Hematopoietic multipotent progenitor cell treated with erythropoietin and hydrocortisone succinate and interleukin-3 and kit ligand, for 15 days (in vitro differentiated cells): ENCODE measurements at places on chromosomes 1 and 21.
A peak's percentile ranks its signal among the peaks of the same experiment; 100 is the strongest.

GRCh38 chr1:227043755-227044154 is 103.7 kb downstream of the COQ8A start:
- DNase-seq: peak; percentile 11

DNA sequence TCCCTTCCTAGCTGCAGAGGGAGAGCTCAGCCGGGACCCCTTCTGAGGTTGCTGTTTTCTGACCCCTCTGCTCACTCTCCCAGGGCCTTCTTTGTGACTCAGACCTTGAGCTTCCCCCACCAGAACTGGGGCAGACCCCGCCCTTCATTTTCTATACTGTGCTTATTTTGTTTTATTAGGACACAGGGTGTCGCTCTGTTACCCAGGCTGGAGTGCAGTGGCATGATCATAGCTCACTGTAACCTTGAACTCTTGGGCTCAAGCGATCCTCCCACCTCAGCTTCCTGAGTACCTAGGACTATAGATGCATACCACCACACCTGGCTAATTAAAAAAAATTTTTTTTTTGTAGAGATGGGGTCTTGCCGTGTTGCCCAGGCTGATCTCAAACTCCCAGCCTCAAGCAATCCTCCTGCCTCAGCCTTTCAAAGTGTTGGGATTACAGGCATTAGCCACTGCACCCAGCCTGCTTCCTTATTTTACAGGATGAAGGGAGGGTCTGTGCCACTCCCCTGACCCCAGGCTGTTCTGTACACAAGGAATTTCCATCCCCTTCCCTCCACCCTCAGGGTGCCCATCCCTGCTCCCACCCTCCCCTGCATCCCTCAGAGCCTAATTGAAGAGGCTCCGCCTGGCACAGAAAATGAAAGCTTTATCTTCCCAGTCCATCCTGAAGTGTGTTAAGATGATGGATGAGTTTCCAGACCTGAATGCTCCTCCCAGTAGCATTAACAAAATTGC is 195.2 kb upstream of the POU3F1 start:
- DNase-seq: no peak

DNA sequence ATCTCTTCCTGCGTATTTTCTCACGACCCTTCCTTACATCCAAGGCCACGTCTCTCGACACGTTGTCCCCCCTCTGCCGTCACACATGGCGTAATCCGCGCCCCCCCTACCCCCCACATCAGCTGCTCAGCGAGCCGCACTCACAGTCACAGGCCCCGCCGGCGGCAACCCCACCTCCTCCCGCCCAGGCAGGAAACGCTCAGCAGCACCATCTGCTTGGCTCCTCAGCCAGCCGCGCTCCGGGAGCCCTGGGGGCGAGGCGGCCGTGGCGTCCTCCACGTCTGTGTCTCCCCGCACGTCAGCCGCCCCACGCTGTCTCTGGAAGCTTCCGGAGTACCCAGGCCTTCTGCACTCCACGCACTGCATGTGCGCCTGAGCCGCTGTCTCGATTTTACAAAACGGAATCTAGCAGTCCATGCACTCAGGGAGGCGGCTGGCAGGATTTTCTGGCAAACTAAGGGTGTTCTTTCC is 64.6 kb downstream of the SIK1 start:
- DNase-seq: no peak

DNA sequence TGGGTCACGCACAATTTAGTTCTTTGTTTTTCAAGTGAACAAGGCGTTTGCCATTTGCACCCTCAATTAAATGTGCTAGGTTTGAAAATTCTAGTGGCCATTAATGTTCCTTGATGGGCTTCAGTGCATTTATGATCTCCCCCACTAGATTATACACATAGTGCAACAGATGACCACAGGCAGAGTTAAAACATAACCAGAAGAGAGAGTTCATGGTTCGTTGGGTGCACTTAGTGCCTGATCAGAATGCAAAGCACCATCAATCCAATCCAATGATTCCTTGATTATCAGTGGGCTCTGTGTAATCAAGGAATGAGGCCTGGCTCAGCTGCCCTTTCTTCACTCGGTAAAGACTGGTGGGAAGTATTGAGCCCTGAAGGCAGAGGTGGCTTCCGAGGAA is 334.5 kb downstream of the PRDM2 start:
- no peak for DNase-seq

- no peak for DNase-seq
Measured at GRCh38 chr1:183490932-183491331, 18.6 kb downstream of the SMG7 start.

GRCh38 chr1:89170170-89171066 is 5.4 kb downstream of the GBP7 start:
- no peak for DNase-seq

DNA sequence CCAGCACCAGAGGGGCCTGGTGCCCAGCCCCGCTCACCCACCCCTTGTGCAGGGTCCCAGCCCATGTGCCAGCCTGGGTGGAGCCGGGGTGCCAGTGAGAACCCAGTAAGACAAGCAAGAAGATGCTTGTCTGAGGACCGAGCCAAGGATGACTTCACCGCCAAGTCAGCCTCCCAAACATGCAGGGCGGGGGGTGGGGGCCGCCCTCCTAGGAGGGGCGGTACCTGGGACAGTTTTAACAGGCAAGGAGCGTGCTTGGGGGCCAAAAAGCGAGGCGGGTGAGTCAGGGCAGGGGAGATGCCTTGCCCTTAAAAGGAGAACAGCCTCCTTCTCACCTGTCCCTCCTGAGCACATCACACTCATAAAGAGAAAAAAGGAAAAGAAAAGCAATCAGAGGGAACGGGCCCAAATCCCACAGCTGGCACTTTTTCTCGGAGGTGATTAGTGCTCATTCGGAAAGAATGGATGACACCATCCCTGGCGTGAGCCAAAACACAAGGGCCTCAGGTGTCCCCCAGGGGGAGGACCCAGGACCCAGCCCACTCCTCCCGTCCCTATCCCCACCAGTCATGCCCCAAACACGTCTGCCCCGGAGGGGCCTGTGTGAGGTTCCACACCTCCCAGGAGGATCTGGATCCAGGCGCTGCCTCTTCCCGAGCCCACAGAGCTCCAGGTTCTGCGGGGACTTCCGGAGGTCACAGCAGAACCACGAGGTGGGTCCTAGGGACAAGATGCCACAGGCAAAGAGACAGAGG is 77.6 kb upstream of the IFFO2 start:
- DNase-seq: no peak

- no peak for DNase-seq
Measured at GRCh38 chr1:245345191-245345884, 190.6 kb downstream of the KIF26B start.

GRCh38 chr1:226688056-226688748 is 50.9 kb downstream of the ITPKB start:
- no peak for DNase-seq

GRCh38 chr1:168360151-168361021 is 79.7 kb downstream of the TBX19 start:
- DNase-seq: no peak

GRCh38 chr21:31529406-31529805 is 130.1 kb upstream of the SOD1 start:
- DNase-seq: no peak

DNA sequence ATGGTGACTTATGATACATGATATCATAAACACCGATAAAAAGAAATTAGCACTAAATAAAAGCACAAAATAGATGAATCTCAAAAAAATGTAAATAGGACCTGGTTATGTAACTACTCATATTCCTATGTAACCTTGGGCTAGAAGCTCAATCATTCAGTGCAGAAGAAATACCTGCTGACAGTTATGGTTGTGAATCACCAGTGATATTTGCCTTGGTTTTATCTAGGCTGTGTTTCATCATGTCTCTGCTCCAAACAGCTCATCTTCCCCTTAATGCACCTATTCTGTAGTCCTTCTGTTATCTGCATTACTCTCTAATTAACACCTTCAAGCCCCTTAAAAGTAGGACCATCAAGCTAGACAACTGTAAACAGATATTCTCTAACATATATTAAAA is 16.3 kb upstream of the PIGC start:
- DNase-seq: no peak

GRCh38 chr1:212915245-212916091 is 34.9 kb upstream of the VASH2 start:
- DNase-seq: no peak

GRCh38 chr1:153395136-153395685 is 4.3 kb upstream of the S100A8 start:
- DNase-seq: no peak

DNA sequence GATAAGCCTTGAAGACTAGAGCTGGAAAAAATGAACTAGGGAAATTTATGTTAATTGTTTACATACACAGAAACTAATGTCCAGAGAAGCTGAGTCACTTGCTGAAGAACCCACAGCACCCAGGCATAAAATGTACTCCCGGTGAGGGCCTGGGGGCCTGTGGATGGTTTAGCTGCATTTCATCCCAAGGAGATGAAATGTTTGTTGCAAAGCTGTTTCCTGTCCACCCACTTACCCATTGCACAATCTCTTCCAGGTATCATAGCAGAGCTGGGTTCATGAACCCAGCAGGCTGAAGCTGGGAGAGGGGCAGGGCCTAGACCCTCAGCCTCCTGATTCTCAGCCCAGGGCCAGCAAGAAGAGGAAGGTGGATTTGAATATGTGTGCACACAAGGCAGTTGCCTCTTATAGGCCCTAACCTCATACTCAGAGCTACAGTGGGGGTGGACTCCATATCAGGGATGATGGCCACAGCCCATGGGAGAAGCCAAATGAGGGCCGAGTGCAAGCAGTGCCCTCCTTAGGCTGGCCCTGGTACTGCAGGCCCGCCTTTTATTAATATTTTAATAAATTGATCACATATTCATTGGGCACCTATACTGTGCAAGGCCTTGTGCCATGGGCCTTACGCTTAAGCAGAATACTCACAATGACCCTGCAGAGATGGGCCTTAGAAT is 110.8 kb downstream of the LACTBL1 start:
- DNase-seq: peak; percentile 3

GRCh38 chr1:156694690-156694962 is 10.8 kb downstream of the CRABP2 start:
- no peak for DNase-seq

- no peak for DNase-seq
Measured at GRCh38 chr1:181448461-181448860, 34.9 kb upstream of the CACNA1E start.

DNA sequence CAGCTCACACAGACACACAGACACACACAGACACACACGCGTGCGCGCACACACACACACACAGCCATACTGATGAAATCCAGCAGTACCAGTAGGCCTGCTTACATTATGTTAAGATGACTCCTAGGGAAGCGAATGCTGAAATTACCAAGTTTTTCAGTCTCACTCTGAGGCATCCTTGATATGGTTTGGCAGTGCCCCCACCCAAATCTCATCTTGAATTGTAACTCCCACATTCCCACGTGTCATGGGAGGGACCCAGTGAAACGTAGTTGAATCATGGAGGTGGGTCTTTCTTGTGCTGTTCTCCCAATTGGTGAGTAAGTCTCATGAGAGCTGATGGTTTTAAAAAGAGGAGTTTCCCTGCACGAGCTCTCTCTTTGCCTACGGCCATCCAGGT is 64.1 kb downstream of the TIAM1 start:
- DNase-seq: no peak

DNA sequence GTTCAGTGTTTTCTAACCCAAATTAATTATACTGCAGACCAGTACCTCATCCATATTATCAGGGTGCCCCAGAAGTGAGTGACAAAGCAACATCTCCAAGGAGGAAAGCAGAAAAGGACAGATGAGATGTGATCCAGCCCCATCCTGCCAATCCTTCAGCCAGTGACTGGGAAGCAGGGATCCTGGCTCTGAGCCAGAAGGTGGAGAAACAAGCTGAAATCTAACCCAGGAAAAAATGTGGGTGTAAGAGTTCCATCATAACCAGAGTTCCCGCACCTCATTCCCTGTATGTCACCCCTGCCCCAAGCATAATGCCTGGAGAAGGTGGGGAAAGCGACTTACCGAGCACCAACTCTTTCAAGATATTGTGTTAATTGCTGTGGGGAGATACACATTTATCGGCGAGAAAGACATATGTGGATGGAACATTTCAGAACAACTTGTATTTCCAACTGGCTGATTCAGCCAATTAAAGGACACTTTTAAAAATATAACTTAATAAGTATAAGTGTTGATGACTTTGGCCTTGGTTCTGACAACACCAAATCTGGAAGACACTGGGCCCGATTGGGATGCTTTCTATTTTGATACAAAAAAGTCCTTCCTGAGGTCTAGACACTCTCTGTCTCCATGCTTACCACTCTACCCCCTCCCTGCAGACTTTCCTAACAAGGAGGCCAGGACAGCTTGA is 14.9 kb downstream of the PLEKHA6 start:
- DNase-seq: no peak

DNA sequence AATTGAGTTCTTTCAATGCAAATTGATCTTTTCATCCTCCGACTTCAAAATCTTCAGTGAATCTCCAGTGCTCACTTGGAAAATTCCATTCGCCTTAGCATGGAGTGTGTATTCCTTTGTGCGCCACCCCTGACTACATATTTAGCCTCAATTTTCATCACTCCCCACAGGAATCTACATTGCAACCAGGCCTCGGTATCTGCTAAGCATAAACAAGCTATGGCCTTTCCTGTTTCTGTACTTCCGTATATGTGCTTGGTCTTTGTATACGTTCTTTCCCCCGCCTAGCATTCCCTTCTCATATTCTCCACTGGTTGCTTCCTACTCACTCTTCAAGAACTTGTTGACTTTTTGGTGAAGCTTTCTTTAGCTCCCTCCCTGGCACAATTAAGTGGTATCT is 470.8 kb downstream of the LMO4 start:
- DNase-seq: no peak

DNA sequence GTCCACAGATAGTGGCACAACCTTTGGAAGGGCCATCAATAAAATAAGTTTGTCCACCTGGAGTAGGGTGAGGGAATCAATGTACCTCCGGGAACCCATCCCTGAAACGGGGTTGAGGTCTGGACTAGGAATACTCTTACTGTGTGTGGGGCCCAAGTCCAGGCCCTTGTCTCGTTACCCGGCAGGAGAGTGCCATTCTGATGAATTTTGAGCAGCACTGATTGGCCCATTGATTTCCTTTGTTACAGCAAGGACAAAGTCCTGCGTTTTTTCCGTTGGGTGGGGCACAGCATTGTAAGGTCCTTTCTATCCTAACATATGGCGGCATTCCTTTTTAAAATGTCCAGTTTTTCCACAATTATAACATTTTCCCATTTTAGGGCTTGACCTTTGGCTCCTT is 75.2 kb downstream of the AXDND1 start:
- DNase-seq: no peak

DNA sequence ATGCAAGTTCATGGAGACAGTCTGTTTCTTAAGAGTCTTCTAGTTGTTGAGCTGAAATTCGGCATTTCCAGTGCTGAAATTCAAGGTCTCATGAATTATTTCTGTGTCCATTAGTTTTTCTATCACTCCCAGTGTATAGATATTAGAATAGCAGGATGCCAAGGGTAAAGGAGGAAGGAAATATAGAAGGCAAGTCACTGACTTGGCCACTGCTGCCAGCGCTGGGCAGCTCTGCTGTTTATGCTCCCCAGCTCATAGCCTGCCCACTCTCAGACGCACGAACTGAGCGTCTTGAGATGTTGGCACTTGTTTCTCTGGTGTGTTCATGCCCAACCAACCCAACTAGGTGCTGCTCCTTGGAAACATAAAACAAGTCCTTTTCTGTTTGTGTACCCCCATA is 110.1 kb downstream of the SLC45A1 start:
- no peak for DNase-seq

- DNase-seq: no peak
Measured at GRCh38 chr1:211347077-211347844, 20.6 kb downstream of the TRAF5 start.

- DNase-seq: no peak
Measured at GRCh38 chr1:39427374-39427773, 64.1 kb upstream of the BMP8A start.

- no peak for DNase-seq
Measured at GRCh38 chr1:22916471-22916820, 56.2 kb downstream of the LACTBL1 start.

- DNase-seq: no peak
Measured at GRCh38 chr1:5568321-5568720, 423.9 kb downstream of the NPHP4 start.

GRCh38 chr1:87805666-87806378 is 477.1 kb downstream of the LMO4 start:
- no peak for DNase-seq
